Stimulated activated CD4-positive, alpha-beta T cell treated with anti-CD3 and anti-CD28 coated beads, Interleukin-4, amount 100 ng/mL, for 48 hours (primary cell): ENCODE measurements at places on chromosomes 2 and 18.
A peak's percentile ranks its signal among the peaks of the same experiment; 100 is the strongest.

DNA sequence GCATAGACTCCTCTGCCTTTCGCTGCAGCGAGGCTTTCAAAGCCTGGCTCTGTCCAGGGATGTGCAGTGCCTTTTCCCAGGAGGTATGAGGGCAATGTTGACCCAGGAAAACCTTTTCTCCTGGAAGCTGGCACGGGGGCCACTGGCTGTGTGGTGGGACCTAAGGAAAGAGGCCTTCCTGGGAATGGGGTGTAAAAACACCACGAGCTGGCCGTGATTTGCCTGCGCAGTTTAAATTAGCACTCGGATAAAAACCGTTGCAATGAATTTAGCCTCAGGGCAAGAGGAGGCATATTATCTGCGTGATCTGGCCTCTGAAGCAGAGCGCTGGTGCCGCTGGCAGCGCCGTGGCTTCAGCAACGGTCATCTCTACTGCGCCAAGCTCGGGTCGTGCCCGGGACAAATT, 3.0 kb downstream of the OSR1 start:
- no peak for DNase-seq

DNA sequence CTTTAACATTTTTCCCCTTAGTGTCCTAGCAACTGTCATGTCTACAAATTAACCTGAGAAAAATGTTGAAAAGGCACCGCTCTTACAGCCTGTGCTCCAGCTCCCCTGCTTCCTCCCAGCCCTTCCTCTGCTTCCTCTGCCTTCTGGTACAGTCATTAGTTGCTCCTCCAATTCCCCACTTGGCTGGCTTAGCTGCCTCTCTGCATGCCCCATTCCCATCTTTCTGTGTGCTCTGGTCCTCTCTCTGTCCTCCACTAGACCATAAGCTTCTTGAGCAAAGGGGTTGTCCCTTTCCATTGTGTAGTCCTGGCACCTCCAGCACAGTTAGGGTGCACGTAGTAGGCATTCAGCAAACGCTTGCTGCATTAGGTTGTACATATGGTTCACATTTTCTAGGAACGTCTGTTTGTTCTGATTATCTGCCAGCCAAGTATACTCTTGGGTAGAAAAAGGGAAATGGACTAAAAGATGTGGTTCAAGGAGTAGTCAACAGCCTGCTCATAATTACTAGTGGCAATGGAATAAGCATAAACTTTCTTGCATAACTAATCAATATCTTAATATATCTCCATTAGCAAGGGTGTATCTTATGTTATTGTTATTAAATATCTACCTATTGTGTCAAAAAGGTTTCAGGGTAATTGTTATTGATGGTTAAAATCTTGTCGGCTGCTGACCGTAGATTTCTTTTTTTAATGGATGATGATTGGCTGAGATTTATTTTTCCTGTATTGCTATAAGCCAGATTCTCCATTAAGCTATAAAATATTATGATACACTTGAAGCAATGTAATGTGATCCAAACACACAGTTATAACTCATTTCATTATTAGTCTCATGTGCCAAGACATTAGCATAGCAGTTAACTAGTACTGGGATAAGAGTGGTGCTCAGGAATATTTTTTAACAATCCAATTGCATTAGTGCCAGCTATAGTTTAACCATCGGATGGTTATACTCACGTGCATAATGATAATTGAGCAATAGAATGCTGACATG, 340.1 kb downstream of the SLC4A3 start:
- no peak for DNase-seq

DNA sequence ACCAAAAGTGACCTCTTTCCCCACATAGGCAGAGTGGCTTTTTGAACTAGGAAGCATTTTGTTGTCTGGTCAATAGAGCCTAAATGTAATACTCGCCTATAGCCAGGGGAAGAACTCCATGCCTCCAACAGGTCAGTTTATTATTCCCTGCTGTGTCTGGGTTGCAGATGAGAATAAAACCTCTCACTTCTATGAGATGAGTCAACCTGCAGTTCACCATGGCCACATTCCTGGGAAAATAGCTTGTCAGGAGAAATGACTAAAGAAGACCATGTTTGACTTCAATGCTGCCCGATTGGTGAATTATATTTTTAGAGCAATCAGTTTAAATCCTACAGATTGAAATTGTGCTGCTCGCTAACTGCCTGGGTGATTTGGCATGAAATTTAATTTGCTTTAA, 46.7 kb upstream of the LRRTM1 start:
- DNase-seq, result no peak

GRCh38 chr18:54284535-54284934, 15.2 kb downstream of the POLI start:
- no peak for DNase-seq

DNA sequence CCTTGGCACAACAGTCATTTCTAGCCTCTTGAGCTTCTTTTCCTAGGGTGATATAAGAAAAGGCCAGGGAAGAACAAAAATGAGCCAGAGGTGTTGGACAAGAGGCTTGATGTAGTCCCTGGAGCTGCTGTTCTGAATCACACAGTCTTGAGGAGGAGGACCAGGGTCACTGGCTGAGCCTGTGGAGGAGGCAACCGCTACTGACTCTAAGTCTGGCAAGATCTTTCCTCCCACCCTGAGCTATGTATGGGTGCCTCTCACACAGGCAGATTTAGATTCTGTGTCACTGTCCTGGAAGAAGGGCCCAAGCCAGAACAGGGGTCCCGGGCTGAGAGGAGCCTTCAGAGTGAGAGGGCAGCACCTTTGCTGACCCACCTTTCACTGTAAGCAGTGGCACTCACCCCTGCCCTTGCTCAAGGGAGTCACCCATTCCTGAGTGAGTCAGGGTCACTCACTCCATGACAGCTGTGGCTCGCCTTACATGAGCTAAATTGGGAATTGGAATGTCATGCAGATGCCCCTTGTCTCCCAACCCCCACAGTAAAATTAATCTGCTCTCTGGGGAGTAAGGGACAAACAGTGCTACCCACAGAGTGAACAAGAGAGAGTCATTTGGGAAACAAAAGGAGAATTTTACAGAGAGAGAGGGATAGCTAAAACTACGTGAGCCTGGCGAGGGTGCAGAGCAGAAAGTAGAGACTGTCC, at the start of gene TRIM54:
TSS of gene TRIM54 (plus strand) at position 575 of the 705 bp plus-strand sequence. CDS start 303 bp downstream, outside the sequence.
- DNase-seq, result no peak

DNA sequence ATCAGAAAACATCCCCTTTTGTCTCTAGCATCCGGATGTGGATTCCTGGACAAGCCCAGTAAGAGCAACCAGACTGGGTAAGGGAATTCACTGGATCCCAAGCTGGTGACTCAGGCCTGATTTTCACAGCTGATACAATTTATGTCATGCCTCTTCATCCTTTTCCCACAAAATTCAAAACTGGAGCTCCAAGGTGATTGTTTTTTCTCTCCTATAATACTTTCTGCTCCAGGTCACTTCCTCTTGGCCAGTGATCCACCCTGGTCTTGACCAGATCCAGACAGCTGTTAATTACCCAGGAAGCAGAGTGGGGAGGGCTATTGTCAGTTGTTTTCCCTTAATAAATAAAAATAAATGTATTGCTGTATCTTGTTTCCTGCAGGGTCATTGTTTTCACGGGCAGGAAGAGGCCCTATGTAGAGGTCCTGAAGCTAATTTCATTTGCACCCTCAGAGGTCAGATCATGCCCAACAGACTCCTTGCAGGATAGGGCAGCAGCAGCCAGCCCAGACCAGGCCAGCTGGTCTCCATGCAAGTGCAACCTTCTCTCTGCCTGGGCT, 57.6 kb downstream of the EVA1A start:
- no peak for DNase-seq

DNA sequence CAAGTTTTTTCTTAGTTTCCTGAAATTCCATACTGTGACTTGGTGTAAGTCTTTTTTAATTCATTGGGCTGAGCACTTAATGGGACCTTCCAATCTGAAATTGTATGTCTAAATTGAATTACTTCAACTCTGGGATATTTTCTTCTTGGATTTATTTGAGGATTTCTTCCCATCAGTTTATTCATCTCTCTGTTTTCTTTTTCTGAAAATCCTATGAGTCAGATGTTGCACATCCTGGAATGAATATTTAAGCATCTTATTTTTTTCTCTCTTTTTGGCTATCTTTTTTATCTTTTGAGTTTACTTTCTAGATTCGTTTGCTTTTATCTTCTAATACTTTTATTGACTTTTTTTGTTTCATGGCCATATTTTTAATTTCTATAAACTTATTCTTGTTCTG, 55.4 kb upstream of the ACYP2 start:
- no peak for DNase-seq

- DNase-seq, result no peak
Measured at GRCh38 chr2:178528647-178529046, 48.4 kb downstream of the PLEKHA3 start.

GRCh38 chr2:60818272-60818671, 62.2 kb downstream of the PAPOLG start:
- peak; percentile 40 for DNase-seq

DNA sequence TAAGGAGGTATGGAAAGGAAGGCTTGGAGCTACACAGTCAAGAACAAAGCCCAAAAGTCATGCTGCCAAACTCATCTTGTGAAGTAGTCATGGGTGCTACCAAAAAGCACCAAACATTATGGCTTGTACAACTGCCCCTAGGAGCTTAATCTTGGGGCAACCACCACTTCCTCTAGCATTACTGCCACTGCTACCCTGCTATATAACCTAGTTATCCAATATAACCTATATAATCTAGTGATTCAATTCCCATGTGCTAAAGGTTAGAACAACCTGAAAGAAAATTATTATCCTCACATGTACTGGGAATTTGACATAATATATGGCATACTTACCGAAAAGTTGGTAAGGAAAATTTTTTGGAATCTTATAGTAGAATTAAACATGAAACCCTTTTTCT, 102.6 kb upstream of the RBBP8 start:
- DNase-seq, result no peak

DNA sequence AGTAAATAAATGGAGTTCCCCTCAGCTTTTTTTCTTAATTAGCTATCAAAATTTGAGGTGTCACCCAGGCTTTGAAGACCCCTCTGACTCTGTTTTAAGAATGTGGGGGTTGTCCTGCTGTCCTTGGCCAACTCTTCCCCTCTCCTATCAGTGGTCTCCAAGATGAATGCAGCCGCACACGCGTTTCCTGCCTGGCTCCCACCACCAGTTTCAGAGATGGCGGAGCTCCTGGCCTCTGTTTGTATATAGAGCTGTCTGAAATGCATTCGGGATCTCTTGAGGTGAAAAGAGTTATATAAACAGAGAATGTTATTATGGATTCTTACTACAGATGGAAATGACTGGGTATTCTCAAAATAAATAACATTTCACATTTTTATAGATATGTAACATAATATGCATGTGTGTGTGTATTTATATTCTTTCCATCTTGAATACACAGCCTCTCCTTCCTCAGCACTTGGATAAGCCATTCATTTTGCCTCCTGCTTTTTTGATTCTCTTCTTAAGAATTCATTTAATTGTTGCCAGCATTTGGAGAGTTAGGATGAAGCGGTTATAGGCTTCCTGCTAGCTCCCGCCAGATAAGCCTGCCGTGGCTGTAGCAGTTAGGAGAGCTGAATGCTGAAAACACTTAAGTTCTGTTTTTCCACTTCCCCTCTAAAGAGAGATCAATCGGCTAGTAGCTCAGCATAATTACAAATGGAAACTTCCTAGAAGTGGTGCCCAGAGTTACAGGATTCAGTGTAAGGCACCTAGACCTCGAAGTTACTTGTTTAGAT, 659.3 kb upstream of the FANCL start:
- DNase-seq, result no peak

GRCh38 chr2:188598551-188598950, 306.9 kb downstream of the GULP1 start:
- no peak for DNase-seq

- no peak for DNase-seq
Measured at GRCh38 chr2:186941853-186942252, 92.9 kb upstream of the ZSWIM2 start.

GRCh38 chr2:227634201-227634600, 16.9 kb downstream of the SCYGR4 start:
- no peak for DNase-seq

- DNase-seq, result no peak
Measured at GRCh38 chr2:222572264-222572721, 83.6 kb downstream of the FARSB start.

DNA sequence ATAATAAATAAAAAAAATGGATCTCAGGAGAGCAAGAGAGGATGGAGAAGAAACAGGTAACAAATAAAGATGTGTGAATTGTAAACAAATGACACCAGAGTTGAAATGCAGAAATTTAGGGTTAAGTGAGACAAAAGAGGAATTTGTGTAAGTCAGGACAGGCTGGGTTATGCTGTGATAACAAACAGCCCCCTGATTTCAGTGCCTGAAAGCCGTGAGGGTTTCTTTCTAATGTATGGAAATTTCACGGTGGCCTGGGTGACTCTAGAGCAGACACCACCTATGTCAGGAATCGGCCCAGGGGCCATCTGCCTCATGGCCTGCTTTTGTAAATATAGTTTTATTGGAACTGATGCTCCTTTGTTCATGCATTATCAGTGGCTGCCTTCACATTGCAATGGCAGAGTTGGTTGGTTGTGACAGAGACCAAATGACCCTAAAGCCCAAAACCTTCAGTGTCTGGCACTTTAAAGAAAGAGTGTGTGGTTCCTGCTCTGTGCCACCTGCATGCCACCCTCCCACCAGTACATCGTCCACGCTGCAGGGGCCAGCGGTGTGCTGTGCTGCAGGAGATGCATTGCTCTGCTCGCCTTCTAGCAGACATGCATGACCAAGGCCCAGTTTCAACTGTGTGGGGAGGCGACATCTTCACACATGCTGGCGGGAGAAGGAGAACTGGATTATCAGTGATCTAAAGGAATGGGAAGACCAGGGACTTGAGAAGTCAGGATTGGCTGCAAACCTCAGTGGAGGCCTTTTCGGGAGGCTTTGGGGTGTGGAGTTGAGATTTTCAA, 221.2 kb upstream of the APCDD1 start:
- DNase-seq, result no peak

- DNase-seq, result no peak
Measured at GRCh38 chr18:76497021-76497420, 2.0 kb upstream of the ZNF516 start.

GRCh38 chr2:238271061-238271554, 17.3 kb downstream of the PER2 start:
- DNase-seq, result no peak

DNA sequence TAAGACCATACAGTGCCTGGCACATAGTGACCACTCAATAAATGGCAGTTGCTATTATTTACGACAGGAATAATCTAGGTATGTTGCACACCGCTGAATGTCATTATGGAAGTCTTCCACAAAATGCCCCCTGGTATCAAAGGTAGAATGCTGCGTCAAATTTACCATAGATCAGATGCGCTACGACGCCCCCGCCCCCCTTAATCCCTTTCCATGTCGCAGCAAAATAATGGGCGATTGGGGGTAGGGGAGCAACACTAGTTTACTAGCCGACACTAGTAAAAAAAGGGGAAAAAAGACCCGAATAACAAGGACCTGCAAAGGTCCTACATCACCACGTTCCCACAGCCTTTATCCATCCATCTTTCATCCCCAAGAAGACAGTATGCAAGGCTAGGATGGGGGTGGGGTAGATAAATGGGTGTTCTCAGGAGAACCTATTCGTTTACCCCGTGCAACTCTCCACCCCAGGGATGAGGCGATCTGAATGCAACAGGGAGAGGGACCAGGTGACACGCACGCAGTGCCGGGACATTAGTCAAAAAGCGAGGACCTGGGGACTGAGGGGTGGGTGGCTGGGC, 455 bp downstream of the PREPL start:
- DNase-seq, result no peak

GRCh38 chr18:76453057-76453561, 41.9 kb downstream of the ZNF516 start:
- DNase-seq, result no peak

GRCh38 chr18:10900435-10900834, 248.9 kb downstream of the PIEZO2 start:
- DNase-seq, result no peak
